ENCODE measurements at places on chromosomes 2 and 18. TPM values are rescaled to one million over a fixed set of nuclear protein-coding genes. Genes with fewer than 3 reads are reported as not detected.

GRCh38 chr18:9109523-9109922 is 7.0 kb downstream of the NDUFV2 start:
- no peak for DNase-seq

- no peak for DNase-seq
Observed at GRCh38 chr2:60025496-60025895, 528.0 kb downstream of the BCL11A start.

DNA sequence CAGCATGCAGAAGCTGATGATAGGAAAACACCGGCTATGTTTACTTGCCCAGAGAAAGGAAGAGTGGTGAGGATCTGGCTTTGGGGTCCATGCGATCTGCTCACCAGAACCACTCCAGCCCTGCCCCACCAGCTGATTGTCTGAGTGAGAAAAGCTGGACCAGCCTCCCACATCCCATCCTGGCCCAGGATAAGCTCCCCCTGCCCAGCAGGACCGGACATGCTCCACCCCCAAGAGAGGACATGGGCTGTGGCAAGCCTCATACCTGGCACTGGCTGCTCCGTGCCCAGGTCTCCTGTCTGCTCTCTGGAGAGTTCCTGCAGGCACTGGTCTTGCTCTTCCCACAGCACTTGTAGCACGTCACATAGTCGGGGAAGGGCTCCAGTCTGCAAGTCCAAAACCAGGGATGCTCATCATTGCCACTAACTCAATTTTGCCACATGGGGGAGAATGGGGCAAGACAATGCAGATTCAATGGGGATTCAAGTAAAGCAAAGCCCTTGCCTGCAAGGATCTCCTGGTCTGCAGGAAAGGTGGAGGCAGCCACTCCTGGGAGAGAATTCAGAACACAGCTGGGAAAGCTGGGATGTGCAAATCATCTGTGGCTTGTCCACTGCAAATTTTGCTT is 30.0 kb downstream of the SCTR start:
- DNase-seq, result no peak

Gene PROKR1
- total RNA-seq, result not detected

DNA sequence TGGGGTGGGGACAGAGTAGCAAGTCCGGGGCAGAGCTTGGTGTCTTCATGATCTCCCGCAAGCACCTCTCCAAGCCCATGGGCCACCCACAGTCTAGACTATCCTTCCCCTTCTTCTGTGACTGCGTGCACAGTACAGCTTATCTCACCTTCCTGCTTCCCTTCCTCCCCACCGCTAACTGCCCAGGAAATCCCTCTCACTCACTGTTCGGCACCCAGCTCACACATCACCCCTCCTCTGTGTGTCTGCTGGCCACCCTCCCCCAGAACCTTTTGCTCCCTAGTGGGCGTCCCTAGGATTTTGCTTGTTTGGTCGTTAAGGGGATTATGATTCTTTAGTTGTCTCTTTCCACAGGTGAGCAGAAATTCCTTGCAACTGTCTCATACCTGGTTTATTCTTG is 31.5 kb upstream of the SMAD7 start:
- no peak for DNase-seq

Gene KIAA2012
- not detected for total RNA-seq

DNA sequence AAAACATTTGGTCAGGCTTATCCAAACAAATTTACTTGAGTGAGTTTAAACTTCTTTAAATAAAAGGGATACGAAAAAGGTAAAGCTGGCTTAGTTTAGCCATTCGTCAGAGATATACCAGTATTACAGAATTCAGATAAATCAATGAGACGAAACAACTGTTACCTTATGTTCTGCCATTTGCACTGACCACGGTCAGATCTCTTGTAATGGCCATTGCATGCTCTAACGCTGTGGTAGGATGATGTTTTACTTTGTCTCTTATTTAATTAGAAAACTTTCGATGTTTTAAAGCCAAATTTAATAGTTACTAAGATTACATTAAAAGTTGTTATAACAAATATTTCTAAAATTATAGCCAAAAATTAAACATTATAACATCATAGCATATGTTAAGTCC is 1.5 kb downstream of the C18orf54 start:
- no peak for DNase-seq

Gene IL1B
- not detected for total RNA-seq

DNA sequence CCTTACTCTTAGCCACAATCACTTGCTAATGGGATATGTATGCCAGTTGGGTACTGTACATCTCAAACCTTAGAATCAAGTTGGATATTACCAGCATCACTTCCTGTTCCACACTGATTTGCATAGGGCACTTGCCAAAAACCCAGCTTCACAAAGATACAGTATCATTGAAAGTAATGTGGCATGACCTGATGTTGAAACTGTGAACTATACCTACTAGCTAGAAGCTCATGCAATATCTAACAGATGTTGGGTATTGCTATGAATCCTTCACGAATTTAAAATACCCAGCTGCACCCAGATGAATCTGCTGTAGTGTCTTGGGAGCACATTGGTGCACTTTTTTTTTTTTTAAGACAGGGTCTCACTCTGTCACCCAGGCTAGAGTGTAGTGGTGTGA is 6.5 kb upstream of the STAMBP start:
- DNase-seq, result peak; percentile 36

Gene LINC00305
- total RNA-seq, result not detected

- no peak for DNase-seq
Observed at GRCh38 chr2:46298272-46298521, 990 bp downstream of the EPAS1 start.

Gene LRRTM4
- not detected for total RNA-seq

DNA sequence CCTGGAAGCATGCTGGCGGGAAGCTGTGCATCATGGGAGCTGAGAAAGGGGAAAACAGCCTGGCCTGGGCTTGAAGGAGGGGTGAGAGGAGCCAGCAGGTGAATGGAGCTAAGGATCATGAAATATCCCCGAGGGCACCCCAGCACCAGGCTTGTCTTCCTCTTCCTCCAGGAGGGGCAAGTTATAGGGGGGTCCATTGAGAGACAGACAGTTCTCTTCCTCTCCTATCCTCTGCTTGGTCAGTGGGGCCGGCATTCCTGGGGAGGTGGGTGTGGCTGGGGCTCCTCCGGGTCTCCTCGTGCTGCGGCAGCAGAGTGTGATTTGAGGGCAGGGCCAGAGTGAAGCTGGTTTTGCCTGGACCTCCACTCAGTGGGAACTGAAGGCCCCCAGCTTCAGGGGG is 78.9 kb downstream of the LIPG start:
- no peak for DNase-seq

- DNase-seq, result no peak
Observed at GRCh38 chr2:237815637-237816036, 17.1 kb downstream of the RBM44 start.

DNA sequence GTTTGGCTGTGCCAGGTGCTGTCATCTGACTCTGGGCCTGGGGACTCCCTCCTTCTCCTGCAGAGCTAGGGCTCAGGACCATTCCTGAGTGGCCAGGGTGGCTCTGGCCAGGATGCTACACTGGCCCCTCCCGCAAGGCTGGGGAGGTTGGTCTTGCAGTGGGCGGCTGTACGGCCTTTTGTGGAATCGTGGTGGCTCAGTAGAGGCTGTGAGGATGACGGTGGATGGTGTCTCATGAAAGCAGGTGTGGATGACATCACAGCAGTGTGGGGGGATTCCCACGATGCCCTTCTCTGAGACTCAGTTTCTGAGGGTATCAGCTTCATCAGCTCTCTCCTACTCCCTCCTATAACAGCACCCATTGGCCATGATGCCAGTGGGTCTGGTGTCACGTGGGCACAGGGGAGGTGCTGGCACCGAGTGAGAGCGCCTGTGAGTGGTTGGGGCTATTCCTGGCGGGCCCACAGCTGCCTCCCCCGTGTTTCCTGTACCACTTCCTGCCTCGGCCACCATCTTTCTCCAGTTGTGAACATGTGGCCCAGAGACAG is 144.2 kb upstream of the HDAC4 start:
- DNase-seq, result peak; percentile 1

Gene GPC1
- total RNA-seq, result 3.0 TPM

Gene RNF125
- 2.2 TPM for total RNA-seq

- no peak for DNase-seq
Observed at GRCh38 chr2:101063352-101064124, 61.4 kb downstream of the RPL31 start.

Gene ERFE
- 10.2 TPM for total RNA-seq

- DNase-seq, result no peak
Observed at GRCh38 chr18:71324356-71324755, 1035.5 kb downstream of the SOCS6 start.

DNA sequence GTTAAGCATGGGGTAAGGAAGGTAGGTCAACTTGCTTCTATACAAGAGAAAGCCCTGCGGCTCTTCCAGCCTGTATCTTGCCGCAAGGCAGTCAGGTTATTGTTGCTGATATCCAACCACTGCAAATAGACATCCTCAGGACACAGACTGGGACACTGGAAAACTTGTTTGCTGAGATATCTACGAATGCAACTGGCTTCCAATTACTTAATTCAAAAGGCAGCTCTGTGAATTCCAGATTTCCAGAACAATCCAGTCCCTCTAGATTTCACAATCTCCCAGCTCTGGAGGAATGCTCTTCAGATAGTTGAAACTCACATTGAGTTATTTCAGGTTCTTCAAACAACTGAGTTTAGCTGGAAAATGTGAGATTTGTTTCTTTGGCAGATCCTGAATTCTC is 34.6 kb upstream of the SP9 start:
- no peak for DNase-seq

GRCh38 chr2:223109341-223109740 is 57.4 kb downstream of the KCNE4 start:
- no peak for DNase-seq

Gene ARHGEF33
- total RNA-seq, result not detected

- DNase-seq, result no peak
Observed at GRCh38 chr18:56921896-56922480, 224.9 kb upstream of the BOD1L2 start.

- no peak for DNase-seq
Observed at GRCh38 chr2:215631696-215632095, 195.8 kb upstream of the FN1 start.

Gene LRP1B
- total RNA-seq, result not detected

Gene OR6B2
- total RNA-seq, result not detected

GRCh38 chr2:60385648-60386047 is 167.8 kb downstream of the BCL11A start:
- no peak for DNase-seq

- DNase-seq, result no peak
Observed at GRCh38 chr2:154603682-154604081, 94.8 kb upstream of the KCNJ3 start.

DNA sequence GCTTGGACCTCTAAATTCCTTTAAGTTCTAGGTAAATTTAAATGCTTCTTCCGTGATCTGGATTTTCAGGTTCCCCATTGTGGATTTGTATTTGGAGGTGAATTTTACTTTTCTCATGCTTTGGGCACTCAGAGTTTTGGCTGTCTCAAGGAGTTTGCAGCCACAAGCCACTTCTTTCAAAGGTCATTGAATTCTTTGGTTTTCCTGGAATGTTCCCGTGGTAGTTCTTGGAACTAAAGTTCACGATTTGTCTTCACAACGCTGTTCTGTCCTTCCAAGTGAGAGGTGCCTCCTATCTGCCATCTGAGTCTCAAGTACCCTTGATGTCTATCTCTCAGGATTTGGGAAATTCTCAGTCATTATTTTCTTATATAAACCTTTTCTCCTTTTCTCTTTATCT is 1438.7 kb upstream of the ZEB2 start:
- DNase-seq, result no peak

DNA sequence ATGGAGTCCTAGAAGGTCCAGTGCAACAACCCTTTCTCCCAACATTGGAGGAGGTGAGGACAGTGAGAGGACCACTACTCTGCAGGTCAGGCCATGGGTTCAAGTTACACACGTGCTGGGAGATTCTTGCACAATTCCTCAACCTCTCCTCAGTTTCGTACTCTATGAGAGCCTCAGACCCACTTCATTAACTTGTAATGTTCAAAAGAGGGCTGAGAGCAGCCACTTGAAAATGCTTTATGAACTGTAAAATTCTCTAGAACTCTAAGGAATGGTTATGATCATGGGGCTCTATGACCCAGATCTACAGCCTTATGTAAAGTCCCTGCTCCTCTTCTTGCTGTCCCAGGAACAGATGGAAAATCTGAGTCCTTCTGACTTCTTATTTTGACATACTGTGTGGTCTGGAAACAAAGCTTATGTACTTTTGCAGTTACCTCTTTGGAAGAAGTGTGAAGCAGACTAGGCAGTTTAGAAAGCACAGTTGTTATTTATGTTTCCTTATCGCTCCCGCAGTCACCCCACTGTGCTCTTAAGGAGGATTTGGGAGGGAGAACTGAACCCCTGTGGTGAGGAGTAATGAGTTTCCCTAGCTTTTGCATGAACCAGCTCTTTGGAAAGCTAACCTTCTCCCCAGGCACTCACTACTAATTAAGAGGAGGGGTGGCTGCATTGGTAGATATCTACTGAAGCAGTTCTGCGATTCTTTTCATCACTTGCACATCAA is 296.6 kb downstream of the LRRTM1 start:
- DNase-seq, result no peak

Gene ADCYAP1
- not detected for total RNA-seq

- DNase-seq, result no peak
Observed at GRCh38 chr2:74131901-74132300, 15.8 kb downstream of the BOLA3 start.

GRCh38 chr18:22856870-22857269 is 76.3 kb upstream of the RBBP8 start:
- DNase-seq, result no peak

DNA sequence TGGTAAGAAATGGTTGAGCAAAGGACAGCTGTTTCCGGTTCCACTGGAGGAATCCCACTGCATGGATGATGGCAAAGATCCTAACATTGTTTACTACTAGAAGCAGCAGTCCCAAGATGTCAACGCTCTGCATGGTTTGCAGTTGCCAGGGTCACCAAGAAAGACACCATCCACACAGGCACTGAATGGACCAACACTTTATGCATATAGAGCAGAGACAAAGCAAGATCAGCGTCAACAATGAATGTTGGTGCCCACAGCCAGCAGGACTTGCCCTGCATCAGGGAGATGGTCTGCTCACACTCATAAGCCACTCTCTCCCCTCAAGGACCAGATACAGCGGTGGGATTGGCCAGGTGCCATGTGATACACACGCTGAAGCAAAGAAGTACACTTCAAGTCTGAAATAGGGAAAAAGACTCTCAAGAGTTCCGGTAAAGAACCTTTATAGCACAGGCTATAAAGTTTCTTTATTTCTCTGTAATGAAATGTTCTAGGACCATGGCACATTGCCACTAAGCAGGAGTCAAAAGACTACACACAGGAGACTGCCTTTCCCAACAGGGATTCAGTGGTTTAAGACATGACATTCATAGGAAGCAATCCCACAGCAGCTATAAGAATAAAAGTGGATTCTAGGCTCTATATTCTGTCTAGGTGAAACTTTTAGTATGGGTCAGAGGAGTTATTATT is 133.2 kb upstream of the EPHA4 start:
- DNase-seq, result no peak

- no peak for DNase-seq
Observed at GRCh38 chr2:212213191-212213590, 325.4 kb downstream of the ERBB4 start.

GRCh38 chr2:170019060-170019805 is 158.7 kb upstream of the MYO3B start:
- no peak for DNase-seq

- peak; percentile 33 for DNase-seq
Observed at GRCh38 chr2:224520064-224520463, 65.1 kb downstream of the CUL3 start.

All from OCI-LY7 (cell line).